ENCODE measurements at places on chromosomes 4 and X.

DNA sequence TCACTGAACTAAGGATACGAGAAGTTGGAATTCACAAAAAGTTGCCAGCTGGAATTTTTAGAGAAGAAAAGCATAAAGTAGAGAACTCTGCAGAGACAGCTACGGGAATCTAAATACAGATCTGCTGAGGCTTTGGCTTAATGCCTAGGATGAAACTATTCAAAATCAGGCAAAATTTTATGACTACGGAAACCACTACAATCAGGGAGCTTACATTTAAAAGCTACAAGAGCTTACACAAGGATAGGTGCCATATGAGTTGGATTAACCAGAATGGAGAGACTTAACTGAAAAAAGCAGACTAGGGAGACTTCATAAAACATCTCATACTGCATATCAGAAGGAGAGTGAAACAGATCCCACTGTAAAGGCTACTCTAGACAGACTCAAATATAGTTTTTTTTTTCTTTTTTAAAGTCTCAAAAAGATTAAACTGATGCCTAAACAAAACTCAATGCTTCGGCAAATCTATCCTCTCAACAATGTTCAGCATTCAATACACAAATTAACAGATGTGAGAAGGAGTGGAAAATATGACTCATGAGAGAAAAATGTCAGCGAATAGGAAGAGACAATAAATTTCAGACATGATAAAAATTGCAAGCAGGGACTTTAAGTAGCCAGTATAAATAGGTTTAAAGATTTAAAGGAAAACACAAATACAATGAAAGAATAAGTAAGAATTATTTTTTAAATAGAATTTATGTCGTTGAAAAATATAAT is 586.1 kb downstream of the FSTL5 start:
- DNase-seq = no peak

DNA sequence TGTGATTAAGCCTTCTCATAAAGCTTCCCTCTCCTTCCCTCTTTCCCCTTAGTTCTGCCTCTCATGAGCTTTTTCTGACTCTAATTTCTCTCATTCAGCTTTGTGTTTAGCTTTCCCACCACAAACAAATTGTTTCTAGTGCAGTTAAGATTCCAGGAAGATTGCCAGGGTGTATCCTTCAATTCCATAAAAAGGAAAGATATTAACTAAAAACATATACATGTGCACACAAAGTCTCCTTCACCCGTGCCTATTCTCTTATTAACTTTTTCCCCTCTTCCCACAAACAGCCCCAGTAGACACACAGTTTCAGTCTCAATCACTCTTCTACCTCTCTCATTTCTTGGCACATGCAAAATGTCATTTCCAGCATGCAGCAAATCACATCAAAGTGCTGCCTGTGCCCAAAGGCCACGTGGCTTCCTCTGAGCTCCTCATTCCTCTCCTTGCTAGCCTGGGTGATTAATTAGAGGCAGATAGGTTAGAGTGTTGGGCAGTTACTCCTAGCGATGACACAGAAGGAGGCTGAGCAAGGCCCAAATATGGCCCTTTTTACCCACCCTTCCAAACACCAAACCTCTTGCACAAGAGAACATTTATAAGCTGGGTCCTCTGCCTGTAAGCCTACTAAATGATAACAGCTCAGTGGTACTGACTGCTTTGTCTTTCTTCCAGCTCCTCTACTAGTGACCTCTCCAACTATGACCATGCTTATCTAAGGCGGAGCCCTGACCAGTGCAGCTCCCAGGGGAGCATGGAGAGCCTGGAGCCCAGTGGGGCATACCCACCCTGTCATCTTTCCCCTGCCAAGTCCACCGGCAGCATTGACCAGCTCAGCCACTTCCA is 159.6 kb downstream of the SOWAHB start:
- DNase-seq = no peak

DNA sequence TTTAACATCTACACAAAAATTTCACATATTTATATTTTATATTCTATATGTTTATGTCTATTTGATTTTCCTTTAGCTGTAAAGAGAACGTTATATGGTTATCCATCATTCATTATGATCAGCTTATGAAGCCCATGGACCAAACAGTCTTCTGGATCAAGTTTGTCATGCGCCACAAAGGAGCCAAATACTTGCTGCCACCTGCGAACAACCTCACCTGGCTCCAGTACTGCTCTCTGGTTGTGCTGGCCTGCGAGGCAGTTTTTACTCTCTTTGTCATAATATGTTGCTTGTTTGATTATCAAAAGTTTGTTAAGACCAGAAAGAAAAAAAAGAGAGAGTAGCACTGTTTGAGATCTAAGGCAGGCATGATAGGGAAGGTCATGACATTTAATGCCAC is 38.2 kb downstream of the UGT2B7 start:
- DNase-seq = no peak

- DNase-seq = no peak
Observed at GRCh38 chr4:16579866-16580265, 318.6 kb downstream of the LDB2 start.

GRCh38 chrX:15834053-15834452 is 20.6 kb downstream of the AP1S2 start:
- no peak for DNase-seq

DNA sequence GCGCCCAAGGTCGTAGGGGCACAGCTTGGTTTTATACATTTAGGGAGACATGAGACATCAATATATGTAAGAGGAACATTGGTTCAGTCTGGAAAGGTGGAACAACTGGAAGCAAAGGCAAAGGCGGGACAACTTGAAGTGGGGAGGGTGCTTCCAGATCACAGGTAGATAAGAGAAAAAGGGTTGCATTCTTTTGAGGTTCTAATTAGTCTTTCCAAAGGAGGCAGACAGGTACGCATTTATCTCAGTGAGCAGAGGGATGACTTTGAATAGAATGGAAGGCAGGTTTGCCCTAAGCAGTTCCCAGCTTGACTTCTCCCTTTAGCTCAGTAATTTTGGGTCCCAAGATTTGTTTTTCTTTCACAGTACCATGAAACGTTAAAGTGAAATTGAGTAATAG is 223.2 kb downstream of the FAM47A start:
- no peak for DNase-seq

DNA sequence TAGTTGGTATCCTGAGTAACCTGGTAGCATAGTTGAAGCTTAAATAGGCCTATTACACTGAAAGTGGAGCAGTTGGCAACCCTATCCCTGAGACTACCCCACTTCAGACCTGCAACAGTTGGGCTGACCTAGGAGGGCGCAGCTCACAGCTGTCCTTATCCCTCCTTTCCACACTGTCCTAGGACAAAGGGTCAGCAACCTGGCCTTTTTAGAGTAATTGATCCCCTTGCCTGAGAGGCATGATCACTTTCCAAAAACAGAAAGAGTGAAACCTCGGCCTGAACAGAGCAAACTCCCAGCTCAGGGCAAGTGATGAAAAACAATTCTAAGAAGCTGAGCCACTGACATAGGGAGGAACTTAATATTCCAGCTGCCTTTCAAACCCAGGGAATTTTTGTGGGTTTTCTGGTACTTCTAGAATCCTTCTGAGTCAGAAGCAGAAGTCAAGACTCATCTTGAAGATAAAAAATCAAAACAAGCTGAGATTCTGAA is 94.9 kb upstream of the MYOZ2 start:
- no peak for DNase-seq

- DNase-seq = no peak
Observed at GRCh38 chr4:17647927-17648326, 33.5 kb downstream of the MED28 start.

- no peak for DNase-seq
Observed at GRCh38 chrX:96756491-96756890, 71.8 kb downstream of the DIAPH2 start.

DNA sequence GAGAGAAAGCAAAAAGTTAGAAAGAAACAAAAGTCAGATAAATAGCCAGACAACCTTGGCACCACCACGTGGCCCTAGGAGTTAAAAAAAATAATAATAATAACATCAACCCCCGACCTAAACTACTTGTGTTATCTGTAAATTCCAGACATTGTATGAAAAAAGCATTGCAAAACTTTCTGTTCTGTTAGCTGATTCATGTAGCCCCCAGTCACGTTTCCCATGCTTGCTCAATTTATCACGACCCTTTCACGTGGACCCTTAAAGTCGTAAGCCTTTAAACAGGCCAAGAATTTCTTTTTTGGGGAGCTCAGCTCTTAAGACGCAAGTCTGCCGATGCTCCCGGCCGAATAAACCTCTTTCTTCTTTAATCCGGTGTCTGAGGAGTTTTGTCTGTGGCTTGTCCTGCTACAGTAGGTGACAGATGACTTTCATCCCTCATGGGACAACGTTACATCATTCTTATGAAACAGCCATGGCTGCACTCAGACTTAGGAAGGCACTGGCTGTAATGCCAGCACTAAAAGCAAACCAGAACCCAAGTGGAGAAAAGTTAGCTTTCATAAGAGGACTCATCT is 520 bp downstream of the ACOX3 start:
- no peak for DNase-seq

DNA sequence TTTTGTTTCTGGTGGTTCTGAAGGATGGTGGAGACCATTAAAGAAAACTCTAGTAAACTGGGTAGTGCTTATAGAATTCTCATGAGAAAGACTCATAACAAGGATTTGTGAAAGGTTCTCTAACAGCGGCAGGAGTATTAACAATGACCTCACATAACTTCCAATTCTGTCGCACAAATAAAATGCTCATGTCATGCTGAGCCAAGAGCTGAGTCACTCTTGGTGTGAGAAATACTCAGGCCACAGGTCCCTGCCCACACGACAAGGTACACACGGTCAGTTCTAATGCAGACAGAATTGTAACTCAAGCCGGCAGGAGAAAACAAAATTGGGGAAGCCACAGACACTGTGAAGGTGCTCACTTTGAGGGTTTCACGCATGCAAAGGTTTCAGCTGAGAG is 34.4 kb upstream of the C4orf50 start:
- DNase-seq = no peak
